ENCODE measurements at places on chromosomes 4 and X.

- DNase-seq: peak; percentile 24
Observed at GRCh38 chr4:122479935-122480416, 23.5 kb upstream of the IL2 start.

- DNase-seq: peak; percentile 3
Observed at GRCh38 chrX:22122510-22122909, 90.4 kb downstream of the PHEX start.

- no peak for DNase-seq
Observed at GRCh38 chrX:84099120-84099519, 88.9 kb downstream of the RPS6KA6 start.

DNA sequence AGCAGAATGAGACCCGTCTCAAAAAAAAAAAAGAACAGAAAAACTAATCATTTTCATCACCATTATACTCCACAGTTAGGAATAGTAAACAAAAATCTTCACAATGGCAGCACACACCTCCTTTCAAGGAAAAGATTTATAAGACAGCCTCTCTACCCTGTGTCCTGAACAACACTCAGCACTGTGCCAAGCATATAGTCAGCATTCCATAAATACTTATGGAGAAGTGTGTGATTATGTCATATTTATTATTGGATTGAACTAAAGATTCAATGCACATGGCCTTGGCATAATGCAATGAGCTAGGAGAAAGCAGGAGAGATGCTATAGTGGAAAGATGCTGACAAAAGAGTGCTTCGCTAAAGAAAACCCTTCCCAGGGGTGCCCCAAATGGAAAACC, 52.6 kb downstream of the FAM114A1 start:
- no peak for DNase-seq

DNA sequence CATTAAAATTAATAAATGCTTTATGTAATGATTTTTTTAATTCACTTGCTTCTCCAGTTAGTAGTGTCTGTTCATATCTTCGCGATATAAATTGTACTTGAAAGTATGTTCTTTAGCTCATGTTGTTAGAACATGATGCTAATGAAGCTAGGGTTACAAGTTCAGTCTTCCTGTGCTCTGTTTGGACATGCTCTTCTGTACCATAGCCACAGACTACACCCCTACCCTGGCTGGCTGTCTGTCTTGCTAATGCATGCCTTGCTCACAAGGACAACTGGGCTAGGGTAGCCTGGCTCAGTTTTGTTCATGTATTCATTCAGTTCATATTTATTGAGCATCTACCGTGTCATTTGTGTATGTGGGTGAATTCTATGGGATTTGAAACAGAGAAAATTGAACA, 50.8 kb upstream of the MTMR1 start:
- no peak for DNase-seq

- no peak for DNase-seq
Observed at GRCh38 chrX:77675986-77676385, 110.0 kb downstream of the ATRX start.

- DNase-seq: no peak
Observed at GRCh38 chr4:104971462-104971861, 175.2 kb upstream of the TET2 start.

- no peak for DNase-seq
Observed at GRCh38 chr4:169744601-169745000, 13.1 kb downstream of the HPF1 start.

- no peak for DNase-seq
Observed at GRCh38 chr4:169025184-169025583, 15.1 kb upstream of the CBR4 start.

GRCh38 chrX:52341493-52341892, 27.3 kb upstream of the XAGE2 start:
- DNase-seq: no peak

GRCh38 chrX:31331015-31331414, 259.2 kb upstream of the FTHL17 start:
- DNase-seq: no peak

DNA sequence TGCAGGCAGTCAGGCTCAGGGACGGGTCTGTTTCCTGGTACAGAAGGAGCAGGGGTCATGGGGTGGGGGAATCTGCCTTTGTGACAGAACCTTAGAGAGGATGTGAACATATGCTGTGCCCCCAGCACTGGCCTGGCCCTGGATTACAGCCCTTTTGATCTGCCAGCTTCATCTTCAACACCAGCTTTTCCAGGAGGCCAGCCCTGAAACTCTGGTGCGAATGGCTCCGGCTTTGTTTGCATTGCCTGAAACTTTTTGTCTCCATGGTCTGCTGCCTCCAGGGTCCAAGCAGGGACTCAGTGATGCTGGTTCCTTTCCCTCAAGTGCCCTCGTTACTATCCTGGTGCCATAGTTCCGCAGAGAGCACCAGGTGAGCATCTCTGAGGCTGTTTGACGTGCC, 2.1 kb downstream of the CNGA2 start:
- DNase-seq: no peak

GRCh38 chr4:6991771-6992557, 51.2 kb upstream of the TADA2B start:
- DNase-seq: peak; percentile 82

DNA sequence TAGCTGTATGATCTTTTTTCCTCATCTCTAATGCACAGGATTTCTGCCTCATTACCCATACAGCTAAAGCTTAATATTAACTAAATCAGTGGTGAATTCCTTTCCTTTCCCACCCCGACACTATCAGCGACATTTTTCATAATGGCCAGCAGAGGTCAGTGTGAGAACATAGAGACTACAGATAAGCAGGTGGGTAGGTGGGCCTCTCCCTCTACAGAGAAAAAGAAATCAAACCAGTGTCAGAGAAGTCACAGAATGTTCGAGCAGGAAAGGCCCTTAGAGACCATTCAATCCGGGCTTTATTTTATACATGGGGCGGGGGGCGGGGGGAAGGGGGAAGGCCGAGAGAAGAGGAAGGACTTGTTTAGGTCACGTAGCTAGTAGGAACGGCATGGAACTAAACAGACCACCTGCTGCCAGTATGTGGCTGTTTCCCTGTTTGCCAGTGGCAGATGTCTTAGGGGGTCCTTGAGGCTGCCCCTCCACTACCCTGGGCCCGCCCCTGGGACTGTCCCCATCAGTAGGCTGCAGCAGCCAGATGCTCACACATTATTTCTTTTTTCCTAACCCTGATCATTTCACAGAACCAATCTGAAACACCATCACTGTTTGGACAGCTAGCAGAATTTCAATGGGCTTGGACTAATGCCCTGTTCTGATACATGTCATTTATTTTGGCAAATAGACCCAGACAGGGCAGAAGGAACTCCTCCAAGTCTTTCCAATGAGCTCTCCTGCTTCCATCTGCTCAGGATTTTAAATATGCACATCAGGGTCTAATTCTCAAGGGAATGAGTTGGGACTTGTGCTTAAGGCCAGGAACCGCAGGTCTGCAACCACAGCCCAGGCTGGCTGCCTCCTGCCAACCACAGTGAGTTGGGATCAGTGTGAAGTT, 133.4 kb downstream of the ATG4A start:
- DNase-seq: no peak

GRCh38 chr4:2303121-2303685, 41.3 kb upstream of the MXD4 start:
- DNase-seq: no peak

DNA sequence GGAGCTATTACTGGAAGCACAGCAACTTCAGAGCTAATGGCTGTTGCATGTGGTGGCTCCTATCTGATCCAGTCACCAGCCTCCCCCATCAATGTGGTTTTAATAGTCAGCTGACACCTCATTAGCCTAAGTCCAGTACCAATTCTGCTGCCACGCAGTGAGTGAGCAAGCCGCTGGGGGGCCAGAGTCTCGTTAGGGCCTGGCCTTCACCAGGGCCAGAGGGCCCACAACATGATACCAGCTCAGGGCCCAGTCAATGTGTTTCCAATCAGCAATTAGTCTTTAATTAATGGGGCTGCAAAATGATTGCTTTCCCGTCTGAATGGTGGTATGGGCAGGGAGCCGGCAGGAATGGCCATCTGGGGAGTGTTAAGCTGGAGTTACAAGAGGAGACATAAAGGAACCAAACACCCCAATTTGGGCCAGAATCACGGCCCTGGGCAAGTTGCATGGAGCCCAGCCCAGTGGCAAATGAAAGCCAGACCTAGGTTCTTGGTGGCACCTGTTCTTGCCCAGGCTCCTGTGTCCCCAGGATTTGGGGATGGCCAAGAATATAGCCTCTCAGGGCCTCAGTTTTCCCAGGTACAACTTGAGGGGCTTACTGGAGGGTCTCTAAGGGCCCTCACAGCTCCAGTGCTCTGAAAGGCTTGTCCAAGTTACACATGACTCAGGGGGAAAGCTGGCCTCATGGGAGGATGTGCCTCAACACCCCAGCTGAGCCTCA, 119.2 kb downstream of the EFNB1 start:
- no peak for DNase-seq

GRCh38 chrX:74249963-74250362, 54.0 kb upstream of the ZCCHC13 start:
- DNase-seq: no peak

DNA sequence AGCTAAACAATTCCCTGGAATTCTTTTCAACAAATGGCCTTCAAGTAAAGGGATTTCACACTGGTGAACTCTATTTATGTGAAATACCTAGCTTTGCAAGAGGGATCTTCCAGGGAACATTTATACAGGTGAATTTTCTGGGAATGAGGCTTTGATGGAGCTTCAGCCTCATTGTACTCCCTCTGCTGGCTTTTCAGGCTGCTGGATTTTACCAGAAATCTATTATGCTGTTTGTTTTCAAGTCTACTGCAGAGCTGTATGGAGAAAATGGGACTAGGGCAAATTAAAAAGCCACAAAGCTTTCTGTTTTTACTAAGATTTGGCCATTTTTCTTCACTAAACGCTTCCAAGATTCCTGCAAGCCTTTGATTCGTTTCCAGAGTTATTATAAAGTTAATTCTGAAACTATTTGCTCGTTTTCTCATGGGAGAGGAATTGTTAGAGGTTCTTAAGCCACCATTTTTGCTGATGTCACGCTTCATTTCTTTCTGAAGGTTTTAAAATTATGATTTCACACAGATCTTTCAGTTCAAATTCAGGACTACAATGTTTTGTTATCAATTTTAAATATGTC, 31.6 kb downstream of the KDM6A start:
- no peak for DNase-seq

DNA sequence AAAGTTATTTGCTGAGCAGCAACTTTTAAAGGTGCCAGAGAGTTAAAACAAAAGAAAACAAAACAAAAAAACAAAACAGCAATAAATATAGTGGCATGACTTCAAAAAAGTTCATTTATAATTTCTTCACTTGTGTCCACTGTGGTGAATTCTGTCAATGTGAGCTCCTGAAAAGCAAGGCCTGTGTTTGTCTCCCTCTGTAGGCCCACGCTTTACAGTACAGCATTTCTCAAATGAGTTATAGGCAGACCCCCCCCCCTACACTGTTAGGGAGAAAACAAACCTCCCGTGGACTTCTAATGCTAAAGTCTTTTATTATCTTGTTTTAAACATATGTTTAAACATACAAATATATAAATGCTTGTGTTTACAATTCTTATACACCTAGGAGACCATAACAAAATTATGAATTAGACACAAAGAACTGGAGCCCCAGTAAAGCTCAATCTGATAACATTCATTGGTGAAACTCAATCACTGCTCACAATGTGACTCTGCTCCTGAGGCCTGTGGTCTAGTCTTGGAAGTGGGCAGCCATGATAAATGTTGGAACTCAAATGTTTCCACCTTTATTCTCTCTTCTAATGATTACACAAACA, 47.0 kb upstream of the SCOC start:
- no peak for DNase-seq

- DNase-seq: peak; percentile 31
Observed at GRCh38 chr4:86496094-86497080, 97.7 kb upstream of the PTPN13 start.

DNA sequence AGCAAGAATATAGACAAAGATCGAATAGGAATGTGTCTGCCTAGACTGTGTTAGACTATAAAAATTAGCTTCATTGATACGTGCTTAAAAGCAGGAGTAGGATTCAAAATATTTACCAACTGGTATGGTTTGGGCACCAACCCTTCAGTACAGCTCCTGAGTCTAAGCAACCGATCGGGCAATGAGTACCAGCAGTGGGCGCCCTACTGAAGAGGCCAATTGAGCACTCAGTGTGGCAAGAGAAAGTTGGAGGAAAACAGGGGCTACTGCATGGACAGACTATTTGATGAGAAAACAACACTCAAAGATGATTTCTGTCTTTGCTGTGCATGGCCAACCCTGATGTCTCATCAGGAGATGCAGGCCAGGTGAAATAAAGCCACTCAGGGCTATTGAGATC, 176.0 kb upstream of the NWD2 start:
- DNase-seq: no peak

DNA sequence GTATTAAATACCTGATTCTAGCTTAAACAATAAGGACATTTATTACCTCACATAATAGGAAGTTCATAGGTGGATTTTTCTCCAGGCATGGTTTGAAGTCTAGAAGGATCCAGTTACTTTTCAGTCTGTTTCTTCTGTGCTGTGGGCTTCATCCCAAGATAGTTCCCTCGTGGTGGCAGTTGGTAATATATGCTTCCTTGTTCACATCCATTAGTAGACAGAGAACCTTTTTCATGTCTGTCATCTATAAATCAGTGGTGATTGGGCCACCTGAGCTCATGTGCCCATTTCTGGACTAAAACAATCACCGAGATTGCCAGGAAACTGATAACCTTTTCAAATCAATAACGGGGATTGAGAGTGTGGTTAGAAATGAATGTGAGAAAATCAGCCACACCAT, 97.7 kb downstream of the KDM6A start:
- no peak for DNase-seq

GRCh38 chr4:24260133-24260715, 324.1 kb downstream of the DHX15 start:
- DNase-seq: no peak

DNA sequence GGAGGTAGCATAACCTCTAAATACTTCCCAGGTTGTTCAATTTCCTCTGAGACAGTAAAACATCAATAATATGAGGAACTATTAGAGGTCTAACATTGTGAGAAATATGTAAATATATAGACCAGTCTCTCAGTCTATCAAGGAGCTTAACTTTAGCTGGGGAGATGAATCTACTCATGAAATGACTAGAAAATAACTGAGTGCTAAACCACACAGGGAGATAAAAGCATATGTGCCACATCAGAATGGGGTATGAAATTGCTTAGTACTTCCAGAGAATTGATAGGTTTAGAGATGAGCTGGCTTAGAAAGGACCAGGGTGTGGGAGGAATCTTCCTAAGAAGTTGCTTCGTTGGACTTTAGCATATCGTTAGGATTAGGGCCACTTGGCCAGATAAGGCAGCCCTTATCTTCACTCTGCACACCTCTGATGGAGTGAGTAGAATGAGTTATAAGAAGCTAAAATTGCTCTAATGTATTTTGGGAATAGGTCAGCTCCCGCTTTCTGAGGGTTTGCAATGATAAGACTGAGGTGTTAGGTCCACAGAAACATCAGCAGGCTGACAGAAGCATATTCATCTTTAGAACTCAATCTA, 299.2 kb downstream of the UNC5C start:
- DNase-seq: no peak

- DNase-seq: no peak
Observed at GRCh38 chr4:74451214-74451661, 6.3 kb downstream of the AREG start.

DNA sequence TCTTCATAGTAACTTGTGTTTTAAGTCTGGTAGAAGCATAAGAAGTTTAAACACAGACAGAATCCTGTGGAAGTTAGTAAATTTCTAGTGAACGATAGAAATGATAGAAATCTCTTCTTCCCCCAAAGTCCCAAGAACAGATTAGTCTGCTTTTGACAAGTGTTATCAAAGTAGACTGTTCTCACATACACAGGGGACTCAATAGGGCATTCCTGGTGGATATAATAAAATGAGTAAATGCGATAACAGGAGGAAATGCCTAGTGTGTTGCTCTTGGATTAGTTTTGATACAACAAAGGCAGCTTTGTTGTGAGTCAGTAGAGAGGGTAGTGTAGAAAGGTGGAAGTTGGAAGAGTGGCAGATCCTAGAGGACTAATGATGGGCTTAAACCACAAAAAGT, 43.5 kb downstream of the CLCN3 start:
- no peak for DNase-seq

Data from AG09309 (cell line).